ENCODE measurements at places on chromosomes 16 and 17.

- no peak for DNase-seq
Measured at GRCh38 chr16:68379472-68380347, 68.6 kb downstream of the SMPD3 start.

DNA sequence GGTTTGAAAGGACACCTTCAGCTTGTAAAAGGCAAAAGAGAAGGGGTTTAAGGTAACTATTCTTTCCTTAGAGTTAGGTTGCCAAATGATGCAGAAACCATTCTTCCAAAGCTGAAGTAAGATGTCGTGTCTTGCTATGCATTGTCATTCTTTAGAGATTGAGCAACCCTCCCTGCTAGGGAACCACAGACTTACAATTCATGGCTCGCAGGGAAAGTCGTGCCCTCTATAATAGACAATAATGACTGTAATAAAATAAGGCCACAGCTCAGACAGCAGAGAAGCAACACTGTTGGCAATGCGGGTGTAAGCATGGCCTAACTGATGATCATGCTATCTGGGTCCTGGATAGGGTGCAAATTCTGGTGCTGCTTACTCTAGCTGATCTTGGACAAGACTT lies 129.6 kb upstream of the CDH13 start:
- no peak for DNase-seq

DNA sequence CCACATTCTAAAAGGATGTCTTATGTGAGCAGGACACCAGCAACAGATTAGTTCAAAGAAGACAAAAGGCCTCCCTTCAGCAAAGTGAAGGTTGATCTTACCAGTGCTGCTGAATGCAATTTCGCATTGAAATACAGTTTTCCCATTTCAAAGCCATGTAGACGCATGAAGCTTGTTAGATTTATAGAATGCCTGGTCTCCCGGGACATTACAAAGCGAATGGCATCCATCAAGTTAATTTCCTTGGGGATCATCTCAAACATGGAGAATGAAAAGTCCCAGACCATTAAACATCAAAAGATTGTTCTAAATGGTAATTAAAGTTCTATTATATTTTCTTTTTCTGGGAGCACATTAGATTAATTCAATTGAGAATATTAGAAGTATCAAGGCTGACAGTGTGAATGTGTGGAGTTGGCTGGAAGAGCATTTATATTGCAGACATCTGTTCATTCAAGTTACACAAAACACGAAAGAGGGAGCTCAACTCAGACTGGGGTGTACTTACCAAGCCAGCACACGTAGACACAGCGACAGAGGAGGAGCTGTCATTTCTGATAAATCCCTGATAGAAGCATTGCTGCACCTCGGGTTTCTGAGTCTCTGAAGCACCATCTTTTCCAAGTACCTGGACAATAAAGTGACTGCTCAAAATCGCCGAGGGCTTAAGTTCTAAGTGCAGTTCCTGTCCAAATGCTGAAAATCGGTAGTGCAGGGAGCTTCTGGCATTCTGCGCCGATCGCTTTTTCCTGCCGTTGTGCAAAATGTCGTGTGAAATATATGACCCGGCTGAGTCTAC lies 3.8 kb downstream of the ADAMTS18 start:
- DNase-seq = no peak

DNA sequence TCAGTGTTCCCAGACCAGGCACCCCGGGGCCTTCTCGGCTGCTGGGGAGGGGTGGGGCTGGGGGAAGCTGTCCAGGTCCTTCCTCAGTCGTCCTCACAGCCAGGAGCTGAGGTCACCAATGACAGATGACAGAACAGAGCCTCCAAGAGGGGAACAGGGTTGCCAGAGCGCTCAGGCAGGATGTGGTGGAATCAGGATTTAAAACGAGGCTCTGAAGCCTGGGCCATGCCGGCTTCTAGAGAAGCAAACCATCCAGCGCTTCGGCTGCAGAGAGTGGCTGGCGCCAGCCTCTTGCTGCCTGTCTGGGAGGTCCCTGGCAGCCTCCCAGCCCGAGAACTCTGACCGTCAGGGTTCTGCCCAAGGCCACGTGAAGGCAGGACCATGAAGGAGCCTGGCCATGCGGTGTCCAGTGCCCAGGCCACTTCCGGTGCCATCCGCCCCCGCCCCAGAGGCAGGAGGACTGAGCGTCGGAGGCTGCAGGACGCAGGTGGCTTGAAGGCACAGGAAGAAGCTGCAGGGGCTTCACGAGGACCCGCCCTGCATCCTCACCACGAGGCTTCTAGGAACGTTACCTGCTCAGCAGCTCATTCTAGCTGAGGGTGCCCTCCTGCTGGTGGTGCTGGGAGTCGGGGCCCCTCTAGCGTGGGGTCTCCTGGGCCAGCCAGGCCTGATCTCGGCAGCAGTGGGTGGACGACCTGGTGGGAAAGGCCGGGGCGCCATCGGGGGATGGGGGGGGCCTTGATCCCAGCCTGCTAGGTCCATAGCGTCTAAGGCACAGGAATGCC lies 78.5 kb downstream of the KLHDC4 start:
- no peak for DNase-seq

- no peak for DNase-seq
Measured at GRCh38 chr17:74015990-74016389, 187.5 kb upstream of the RPL38 start.

- DNase-seq = peak; percentile 92
Measured at GRCh38 chr16:70251629-70252354, at the start of gene EXOSC6. TSS of gene EXOSC6 (minus strand) at chr16:70251940. CDS start at chr16:70251900, 40 bp downstream.

- DNase-seq = no peak
Measured at GRCh38 chr17:66465701-66466100, 163.3 kb downstream of the PRKCA start.

GRCh38 chr17:48215583-48216139 lies 108.1 kb downstream of the SNX11 start:
- peak; percentile 29 for DNase-seq

DNA sequence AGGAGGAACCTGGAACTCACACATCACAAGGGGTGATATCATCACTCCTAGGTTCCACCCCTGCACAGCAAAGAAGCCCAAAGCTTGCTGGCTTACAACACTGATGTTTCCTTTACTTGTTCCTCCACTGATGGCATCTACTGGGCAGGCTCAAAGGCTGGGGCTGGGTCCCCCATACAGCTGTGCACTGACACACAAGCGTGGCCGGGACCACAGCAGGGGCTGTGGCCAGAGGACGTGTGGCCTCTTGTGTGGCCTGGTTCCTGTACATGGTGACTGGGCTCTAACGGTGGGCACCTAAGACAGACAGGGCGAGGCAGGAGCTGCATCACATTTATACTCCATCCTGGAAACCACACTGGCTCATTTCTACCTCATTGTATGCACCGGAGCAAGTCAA lies 264.4 kb upstream of the FOXF1 start:
- no peak for DNase-seq

GRCh38 chr17:57940231-57940630 lies 15.0 kb downstream of the CUEDC1 start:
- no peak for DNase-seq

GRCh38 chr16:17389384-17389783 lies 81.4 kb downstream of the XYLT1 start:
- no peak for DNase-seq

- no peak for DNase-seq
Measured at GRCh38 chr16:55532227-55532626, 23.4 kb downstream of the LPCAT2 start.

- DNase-seq = no peak
Measured at GRCh38 chr16:84315422-84315821, 20.7 kb downstream of the WFDC1 start.

DNA sequence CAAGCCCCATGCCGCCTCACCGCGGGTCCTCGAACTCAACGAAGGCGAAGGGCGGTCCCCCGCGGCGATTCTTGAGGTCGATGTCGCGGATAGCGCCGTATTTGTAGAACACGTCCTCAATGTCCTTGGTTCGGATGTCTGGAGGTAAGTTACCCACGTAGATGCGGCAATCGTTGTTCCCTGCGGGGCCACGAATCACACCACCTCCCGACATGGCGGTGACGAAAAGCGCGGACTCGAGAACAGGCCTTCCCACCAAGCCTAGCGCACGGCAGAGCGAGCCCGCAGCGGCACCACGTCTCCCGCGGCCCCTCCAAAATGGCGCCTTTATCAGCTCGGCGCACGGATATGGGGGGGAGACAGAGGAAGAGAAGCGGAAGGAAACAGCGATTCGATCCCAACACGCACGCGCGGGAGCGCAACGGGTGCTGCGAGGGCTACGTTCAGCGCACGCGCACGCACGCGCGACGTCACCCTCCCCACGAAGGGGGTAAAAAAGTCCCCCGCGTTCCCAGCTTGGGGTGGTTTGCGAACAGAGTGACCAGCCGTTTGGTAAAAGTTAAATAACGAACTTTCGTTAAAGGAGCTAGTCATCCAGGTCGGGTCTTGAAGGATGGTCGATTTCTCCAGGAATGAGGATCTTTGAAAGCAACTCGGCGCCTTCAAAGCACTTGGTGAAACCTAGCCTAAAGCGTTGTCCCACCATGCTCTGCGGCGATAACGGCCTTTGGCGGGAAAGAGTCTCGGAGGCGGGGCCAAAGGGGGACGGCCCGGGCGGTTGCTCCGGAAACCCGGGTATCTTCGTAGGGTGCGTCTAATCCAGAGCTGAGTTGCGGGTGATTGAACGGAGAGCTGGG lies at the start of gene SRSF1:
Gene SRSF1, minus strand, starts transcription at position 323 of the 857 bp plus-strand sequence. Its CDS starts 109 bp downstream, at position 214.
- peak; percentile 99 for DNase-seq

- DNase-seq = no peak
Measured at GRCh38 chr17:66527335-66527734, 224.9 kb downstream of the PRKCA start.

- no peak for DNase-seq
Measured at GRCh38 chr16:51888016-51888415, 658.9 kb downstream of the TOX3 start.

GRCh38 chr16:9098377-9099090 lies 7.1 kb downstream of the HAPSTR1 start:
- peak; percentile 89 for DNase-seq

DNA sequence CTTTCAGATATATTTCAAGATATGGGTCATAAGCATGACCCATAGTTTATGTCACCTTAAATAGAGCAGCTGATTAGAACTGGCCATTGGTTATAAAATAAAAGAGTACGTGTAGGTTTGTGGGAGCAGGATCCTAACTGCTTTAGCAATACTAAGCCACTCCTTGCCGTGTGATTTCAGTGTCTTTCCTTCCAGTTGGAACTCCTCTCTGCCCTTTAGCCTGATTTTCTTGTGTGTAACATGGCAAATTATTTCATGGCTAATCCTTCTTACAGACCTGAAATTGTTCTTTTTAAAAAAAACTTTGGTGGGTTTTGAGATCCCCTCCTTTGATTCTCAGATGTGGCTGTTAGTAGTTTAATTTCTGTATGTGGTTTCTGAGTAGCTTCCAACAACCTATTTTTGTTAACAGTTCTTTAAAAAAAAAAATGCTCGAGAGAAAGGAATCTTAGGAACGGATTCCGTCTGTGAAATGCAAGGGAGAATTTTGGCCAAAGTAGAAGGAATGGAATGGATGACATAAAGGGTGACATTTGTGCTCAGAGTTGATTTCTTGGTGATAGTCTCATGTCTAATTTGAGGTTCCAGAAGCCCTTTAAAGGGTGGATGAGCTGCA lies 39.9 kb downstream of the DHRS7B start:
- DNase-seq = no peak

DNA sequence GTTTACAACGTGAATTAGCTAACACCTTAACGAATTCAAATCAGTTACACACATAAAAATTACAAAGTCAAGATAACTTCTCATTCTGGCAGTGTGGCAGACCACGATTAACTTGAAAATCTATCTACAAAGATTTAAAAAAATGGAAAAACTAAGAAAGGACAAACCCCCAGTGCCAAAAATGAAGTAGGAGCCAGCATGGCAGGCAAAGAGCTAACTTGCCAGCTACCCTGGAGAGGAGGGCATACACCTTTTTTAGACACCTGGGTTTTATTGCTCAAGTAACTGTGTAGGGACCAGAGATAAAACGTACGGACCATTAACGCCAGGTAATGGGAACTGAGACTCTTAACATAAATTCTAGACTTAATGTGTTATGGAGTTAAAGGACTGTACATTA lies 2.5 kb downstream of the TAF15 start:
- DNase-seq = no peak

DNA sequence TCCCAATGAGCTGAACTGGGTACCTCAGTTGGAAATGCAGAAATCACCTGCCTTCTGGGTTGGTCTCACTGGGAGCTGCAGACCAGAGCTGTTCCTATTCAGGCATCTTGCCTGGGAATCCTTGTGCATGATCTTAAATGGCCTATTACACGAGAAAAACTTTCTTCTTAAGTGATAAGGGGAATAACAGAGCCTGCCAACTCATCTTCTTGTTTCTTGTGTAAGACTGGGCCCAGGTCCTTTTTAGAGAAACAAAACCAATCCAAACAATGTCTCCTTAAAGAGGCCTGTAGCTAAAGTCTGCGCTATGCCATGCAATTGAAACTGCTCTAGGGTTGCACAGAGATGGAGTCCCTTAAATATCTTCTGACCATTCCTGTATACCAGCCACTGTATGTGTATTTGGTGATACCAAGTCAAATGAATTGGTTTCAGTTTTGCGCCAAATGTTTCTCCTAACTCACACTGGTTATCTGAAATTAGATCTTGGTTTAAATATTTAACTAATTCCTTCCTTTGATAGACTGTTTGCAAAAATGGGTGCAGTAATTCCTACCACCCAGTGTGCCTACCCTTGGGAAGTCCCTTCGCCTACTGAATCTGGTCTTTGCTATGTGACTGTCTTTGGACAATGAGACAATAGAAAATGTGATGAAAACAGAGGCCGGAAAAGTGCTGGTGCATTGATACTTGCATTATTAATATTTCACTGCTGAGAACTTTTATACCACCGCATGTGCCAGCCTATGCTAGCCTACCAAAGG lies 6.5 kb upstream of the CCL23 start:
- DNase-seq = no peak

DNA sequence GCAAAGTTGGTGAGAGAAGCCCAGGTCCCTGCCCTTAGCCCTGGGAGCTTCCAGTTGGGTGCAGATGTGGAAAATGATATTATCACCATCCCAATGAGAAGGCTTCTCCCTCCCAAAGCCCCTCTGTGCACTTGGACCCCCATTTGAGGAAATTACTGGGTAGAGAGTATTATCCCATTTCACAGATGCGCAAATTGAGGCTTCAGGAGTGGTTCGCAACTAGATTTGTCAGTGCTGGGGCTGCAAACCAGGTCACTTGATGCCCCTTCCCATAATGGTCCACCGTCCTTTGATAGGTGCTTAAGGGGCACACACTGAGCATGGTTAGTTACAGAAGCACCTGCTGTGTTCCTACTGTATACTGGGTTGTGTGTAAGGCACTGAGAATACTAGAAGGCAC lies 14.3 kb upstream of the FOXN1 start:
- DNase-seq = no peak

DNA sequence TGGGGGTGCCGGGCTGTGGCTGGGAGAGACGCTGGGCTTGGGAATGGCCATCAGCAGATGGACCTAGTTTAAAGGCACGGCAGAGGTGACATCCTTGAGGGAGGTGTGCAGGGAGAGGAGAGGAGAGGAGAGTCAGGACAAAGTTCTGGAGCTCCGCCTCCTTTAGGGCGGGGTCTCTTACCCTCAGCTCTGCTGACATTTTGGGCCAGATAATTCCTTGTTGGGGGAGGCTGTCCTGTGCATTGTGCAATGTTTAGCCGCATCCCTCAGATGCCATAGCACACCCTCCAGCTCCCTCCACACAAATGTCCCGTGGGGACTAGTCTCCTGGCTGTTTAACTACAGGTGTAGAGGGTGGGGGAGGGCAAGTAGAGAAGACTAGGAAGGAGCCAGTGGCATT lies 48.3 kb downstream of the ARHGAP23 start:
- DNase-seq = no peak

Measured in small intestine (tissue), 16 donors.